Smooth muscle cell of bladder (primary cell): ENCODE measurements at places on chromosomes 7 and 10. TPM values are rescaled to one million over a fixed set of nuclear protein-coding genes. Genes with fewer than 3 reads are reported as not detected.

SFTPD gene
- not detected in 2 replicates for total RNA-seq

MET gene
- 5.5 and 12.9 TPM in 2 replicates for total RNA-seq

BLNK gene
- 0.09 and 0.28 TPM in 2 replicates for total RNA-seq

NPSR1 gene
- not detected in 2 replicates for total RNA-seq

ASZ1 gene
- total RNA-seq: not detected in 2 replicates

AOC1 gene
- total RNA-seq: 0.14 TPM in 1 of 2 replicates, not detected in the other

LZTS2 gene
- 43.4 and 87.9 TPM in 2 replicates for total RNA-seq

BAMBI gene
- 33.4 and 59.1 TPM in 2 replicates for total RNA-seq

IRF5 gene
- not detected in 2 replicates for total RNA-seq

NANOS1 gene
- total RNA-seq: 0.14 and 0.18 TPM in 2 replicates

GBX1 gene
- not detected in 2 replicates for total RNA-seq
